Stimulated activated CD4-positive, alpha-beta T cell treated with anti-CD3 and anti-CD28 coated beads, Interleukin-1b, Interleukin-23, amount 100 ng/mL, for 1 hour (primary cell): ENCODE measurements at places on chromosomes 12 and 14.

GRCh38 chr14:99945732-99946651 lies 119.2 kb upstream of the EVL start:
- no peak for DNase-seq

GRCh38 chr12:101780599-101780998 lies 41.3 kb upstream of the SYCP3 start:
- DNase-seq: no peak

GRCh38 chr14:105165761-105166485 lies 2.7 kb downstream of the JAG2 start:
- no peak for DNase-seq

- DNase-seq: no peak
These were observed 54.6 kb upstream of the ATF7IP start for GRCh38 chr12:14310866-14311265.

- no peak for DNase-seq
These were observed 91.3 kb downstream of the TSPAN9 start for GRCh38 chr12:3168223-3169221.

- no peak for DNase-seq
These were observed 22.0 kb upstream of the ULK1 start for GRCh38 chr12:131872154-131873051.

DNA sequence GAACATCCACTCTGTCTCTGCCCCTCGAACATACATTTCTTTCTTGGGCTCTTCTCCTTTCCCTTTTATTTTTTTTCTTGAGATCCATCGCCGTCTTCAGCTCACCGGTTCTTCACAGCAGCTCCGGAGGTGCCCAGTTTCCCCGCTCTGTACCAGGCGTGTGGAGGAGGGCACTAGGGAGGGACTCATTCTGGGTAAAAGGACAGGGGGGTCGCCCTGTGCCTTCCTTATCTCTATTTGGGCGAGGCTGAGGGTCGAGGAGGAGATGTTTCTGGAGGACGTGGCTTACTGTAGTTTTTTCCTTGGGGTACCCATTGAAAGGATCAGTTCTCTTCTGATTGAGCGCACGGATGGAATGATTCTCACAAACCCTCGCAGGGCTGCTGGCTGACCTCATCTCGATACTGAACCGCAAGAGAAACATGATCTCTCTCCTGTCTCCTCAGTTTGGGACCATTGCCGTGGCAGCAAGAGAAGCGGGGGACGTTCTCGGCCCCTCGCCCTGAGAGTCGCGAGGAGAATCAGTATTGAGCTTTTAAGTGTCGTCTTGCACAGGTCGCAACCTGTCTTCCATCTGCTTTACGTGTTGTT lies 386 bp downstream of the LIN52 start:
- DNase-seq: peak; percentile 6

GRCh38 chr14:59464486-59465315 lies 479 bp downstream of the GPR135 start:
- DNase-seq: peak; percentile 10

- no peak for DNase-seq
These were observed 286.2 kb downstream of the CACNA1C start for GRCh38 chr12:2338991-2339431.

- no peak for DNase-seq
These were observed 285.2 kb upstream of the SYT10 start for GRCh38 chr12:33724867-33725266.

GRCh38 chr14:100281286-100282082 lies 24.8 kb downstream of the SLC25A29 start:
- DNase-seq: no peak

- no peak for DNase-seq
These were observed 12.1 kb upstream of the OR6J1 start for GRCh38 chr14:22656226-22656625.

GRCh38 chr14:58243790-58244555 lies 670 bp upstream of the PSMA3 start:
- no peak for DNase-seq

DNA sequence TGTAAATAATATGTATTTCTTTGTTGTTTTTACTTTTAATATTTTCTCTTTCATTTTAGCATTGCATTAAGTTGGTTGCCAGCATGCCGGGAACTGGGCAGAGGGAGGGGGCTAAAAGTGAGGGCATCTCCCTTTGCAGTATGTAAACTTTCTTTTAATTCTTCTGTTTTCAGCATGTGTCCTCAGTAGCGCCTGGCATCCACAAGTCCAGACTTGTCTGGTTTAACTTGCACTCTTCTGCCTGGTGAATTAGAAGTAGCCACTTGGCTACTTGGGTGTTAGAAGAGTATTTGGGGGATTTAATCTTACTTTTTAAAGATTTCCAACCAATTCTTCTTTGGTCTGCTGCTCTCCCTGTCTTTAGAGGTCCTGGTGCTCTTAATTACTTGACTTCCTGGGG lies 117.2 kb upstream of the SCAF11 start:
- DNase-seq: no peak

GRCh38 chr12:94643606-94644005 lies 6.8 kb downstream of the TMCC3 start:
- no peak for DNase-seq

GRCh38 chr12:538731-539539 lies 79.2 kb downstream of the B4GALNT3 start:
- DNase-seq: no peak

DNA sequence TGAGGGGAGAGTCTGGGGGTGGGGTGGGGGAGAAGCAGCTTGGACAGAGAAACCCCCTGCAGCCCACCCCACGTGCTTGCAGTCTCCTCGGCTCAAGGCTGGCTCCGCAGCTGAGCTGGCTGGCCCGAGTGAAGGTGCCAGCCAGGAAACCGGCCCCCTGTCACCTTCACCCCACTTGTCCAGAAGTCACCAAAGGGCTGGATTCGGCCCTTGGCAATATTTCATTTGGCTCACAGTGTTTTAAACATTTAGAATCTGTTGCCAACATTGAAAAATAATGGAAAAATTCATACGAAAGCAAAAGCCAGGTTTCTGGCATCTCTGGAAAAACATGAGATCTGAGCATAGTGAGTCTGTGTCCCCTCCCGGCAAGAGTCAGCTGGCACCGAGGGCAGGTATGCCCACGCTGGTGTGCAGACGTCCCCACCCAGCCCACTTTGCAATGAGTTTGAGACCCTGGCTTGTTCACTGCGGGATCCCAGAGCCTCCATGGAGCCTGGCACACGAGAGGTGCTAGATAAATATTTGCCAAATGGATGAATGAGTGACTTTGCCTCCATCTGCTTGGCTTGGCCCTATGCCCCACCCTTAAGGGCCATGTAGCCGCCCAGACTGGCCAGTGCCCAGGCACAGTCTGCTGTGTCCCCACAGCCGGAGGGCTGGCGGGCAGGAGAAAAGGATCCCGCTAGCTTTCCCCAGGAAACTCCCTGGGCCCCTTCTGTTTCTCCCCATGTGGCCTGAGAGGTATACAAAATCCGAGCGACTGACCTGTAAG lies 18.2 kb downstream of the MSI1 start:
- no peak for DNase-seq

- no peak for DNase-seq
These were observed 68.7 kb downstream of the DICER1 start for GRCh38 chr14:95088665-95089064.

GRCh38 chr12:105069936-105070702 lies 14.1 kb downstream of the ALDH1L2 start:
- DNase-seq: no peak

- no peak for DNase-seq
These were observed 74.1 kb downstream of the NUAK1 start for GRCh38 chr12:106064721-106065021.

DNA sequence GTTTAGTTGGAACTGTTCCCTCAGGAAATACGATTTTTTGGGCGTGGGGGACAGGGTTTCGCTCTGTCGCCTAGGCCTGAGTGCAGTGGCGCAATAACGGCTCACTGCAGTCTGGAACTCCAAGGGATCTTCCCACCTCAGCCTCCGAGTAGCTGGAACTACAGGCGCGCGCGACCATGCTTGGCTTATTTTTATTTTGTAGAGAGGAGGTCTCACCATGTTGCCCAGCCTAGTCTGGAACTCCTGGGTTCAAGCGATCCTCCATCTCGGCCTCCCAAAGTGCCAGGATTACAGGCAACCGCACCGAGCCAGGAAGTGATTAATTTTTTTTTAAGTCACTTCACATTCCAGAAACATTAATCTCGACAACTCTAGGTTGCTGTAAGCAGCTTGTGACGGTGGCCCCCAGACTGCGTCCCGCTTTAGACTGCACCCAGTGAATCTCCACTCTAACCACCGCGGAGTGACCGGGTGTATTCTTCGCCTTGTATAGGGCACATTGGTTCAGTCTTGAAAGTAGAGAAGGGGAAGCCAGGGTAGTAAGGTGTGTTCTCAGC lies 830 bp upstream of the MIS18BP1 start:
- DNase-seq: no peak

- DNase-seq: no peak
These were observed 15.2 kb upstream of the AKAP6 start for GRCh38 chr14:32313844-32314376.

DNA sequence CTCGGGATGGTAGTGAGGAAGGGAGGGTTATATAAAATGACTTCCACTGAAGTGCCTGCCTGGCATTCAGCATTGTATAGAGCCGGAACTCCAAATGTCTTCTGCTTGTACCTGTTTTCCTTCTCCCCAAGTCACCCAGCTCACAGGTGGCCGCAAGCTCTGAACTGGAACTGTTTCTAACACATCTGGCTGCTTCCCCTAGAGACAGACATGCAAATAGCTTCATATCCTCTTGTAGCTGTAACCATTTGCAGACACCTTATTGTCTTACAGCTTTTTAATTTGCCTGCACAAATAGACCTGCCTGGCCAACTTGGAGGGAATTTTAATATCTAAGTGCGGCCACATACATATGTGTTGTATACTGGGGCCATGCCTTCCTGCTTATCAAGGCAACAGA lies 126.0 kb downstream of the CHST11 start:
- no peak for DNase-seq

DNA sequence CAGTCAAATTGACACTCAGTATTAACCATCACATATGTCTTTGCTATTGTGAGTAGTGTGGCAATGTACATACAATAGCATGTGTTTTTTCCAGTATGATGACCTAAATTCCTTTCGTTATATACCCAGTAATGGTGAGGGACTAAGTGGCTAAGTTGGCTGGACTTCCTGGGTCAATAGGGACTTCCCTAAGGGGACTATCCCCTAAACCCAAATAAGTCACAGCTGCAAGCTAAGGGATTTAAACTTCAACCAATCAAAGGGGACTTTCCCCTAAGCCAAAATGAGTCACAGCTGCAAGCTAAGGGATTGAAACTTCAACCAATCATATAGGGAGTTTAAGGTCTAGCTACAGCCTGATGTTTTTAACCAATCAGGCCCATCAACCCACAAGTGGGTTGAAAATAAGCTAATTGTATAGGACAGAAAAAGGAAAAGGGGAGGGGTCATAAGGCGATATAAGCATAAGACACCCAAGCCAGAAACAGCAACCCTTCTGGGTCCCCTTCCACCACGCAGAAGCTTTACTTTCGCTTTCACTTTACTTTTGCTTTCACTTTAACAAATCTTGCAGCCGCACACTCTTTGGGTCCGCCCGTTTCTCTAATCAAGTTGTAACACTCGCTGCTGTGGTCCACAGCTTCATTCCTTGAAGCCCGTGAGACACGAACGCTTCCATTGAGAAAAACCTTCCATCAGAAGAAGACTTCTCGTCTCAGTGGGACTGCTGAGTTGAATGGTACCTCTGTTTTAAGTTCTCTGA lies 404.4 kb downstream of the FLRT2 start:
- peak; percentile 2 for DNase-seq

- DNase-seq: no peak
These were observed 109.3 kb downstream of the PDE3A start for GRCh38 chr12:20477672-20478071.
